ENCODE measurements at places on chromosomes 5 and 9.

DNA sequence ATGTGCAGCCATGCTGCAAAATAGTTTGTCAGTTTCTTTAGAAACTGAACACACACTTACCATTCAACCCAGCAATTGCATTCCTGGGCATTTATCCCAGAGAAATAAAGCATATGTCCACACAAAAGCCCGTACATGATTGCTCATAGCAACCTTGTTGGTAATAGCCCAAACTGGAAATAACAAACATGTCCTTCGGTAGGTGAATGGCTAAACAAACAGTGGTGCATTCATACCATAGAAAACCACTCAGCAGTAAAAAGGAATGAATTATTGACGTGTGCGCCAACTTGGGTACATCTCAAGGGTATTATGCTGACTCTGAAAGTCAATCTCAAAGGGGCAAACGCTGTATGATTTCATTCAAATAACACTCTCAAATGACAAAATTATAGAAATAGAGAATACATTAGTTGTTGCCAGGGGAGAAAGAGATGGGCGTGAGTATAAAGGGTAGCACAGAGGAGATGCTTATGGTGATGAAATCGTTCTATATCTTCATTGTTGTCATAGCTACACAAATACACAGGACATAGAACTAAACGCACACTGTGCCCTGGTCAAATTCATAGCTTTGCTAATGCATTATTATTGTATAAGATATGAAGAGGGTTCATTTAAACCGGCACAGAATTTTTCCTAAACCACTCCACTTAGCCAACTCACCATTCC lies 58.2 kb downstream of the DRD1 start:
- DNase-seq = no peak

- DNase-seq = no peak
Observed at GRCh38 chr5:140248414-140248813, 54.5 kb downstream of the PFDN1 start.

GRCh38 chr5:170747851-170748250 lies 35.7 kb upstream of the GABRP start:
- DNase-seq = peak; percentile 64

DNA sequence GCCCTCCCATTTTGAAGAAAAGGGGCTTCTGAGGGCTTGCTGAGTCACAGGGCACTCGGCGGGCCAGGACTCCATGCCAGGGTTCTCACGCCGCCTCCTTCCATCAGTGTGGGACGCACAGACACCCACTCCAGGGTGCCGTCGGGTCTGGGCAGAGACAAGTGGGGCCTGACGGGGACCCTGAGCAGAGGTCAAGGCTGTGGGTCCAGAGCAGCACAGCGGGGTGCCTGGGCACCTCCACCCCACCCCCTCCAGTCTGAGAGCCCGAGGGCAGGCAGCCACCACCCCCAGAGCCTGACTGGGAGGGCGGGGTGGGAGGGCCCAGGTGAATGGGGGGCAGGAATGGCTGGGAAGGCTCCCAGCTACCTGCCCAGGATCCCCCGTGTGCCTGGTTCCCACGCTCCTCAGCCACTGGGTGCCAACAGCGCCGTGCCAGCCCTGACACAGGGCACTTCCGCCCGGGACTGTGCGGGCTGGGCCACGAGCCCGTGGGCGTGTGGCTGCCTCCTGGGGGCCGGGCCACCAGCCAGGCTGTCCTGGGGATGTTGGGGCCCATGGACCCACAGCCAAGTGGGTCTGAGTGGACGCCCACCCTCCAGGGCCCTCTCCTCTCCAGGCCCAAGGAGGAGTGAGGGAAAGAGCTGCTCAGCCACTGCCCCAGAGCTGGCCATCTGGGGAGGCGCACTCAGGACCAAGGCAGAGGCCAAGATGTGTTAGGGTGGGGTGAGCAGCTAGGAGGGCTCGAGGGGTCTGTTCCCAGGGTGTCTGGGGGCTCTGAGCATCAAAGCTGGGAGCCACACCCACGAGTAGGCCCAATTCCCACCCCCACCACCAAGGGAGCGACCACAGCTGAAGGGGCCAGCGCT lies 10.1 kb upstream of the NRARP start:
- DNase-seq = no peak

DNA sequence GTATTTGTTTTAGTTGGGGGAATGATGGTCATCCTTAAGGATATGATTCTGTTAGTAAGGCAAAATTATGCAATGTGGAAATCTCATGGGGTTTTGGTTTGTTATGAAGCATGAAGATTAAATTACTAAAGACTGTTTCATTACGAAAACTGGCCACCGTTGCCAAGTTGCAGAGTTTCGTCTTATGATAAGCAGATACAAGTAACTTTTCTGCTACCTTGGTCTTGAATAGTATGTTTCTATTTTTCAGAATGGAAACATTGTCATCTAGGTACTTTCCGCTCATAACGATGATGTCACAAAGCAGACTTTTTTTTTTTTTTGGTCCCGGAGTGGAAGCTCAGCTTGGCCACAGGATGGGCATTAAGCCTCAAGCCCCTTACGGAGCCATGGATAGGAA lies 4.2 kb downstream of the CCNI2 start:
- DNase-seq = no peak

GRCh38 chr9:96487949-96488348 lies 38.0 kb downstream of the HABP4 start:
- no peak for DNase-seq

- DNase-seq = no peak
Observed at GRCh38 chr9:26471261-26471660, 421.3 kb downstream of the CAAP1 start.

GRCh38 chr5:67190861-67191260 lies 5.7 kb downstream of the CD180 start:
- no peak for DNase-seq

DNA sequence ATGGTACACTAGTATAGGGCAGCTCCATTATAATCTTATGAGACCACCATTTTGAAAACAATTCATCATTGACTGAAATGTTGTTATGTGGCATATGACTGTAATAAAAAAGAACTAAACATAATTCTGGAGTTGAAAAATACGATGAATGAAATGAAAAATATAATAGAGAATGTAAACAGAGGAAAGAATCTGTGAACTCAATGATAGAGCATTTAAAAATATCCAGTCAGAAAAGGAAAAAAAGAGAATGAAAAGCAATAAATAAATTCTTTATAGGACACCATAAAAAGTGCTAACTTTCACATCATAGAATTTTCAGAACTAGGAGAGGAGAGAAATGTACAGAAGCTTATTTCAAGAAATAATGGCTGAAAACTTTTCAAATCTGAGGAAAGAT lies 17.6 kb upstream of the VCAN start:
- DNase-seq = no peak

- no peak for DNase-seq
Observed at GRCh38 chr5:35236770-35237169, 6.5 kb upstream of the PRLR start.

- no peak for DNase-seq
Observed at GRCh38 chr5:64149268-64149667, 16.4 kb upstream of the RNF180 start.

DNA sequence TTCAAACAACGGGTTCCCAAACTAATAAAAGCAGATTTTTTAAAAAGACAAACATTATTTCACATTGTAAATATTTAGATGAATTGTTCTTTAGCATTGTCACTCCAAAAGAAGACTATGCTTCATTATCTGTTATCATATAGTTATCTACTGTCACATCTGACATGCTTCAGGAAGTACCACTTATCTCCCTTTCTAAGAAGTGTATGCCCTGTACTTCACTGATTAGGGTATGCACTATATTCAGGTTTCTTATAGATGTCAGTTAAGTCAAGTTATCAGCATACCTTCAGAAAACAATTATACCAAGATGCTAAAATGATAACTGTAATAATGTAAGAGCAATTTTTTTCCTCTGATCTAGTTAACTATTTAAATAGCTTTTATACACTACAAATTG lies 40.4 kb downstream of the LMBRD2 start:
- DNase-seq = no peak

DNA sequence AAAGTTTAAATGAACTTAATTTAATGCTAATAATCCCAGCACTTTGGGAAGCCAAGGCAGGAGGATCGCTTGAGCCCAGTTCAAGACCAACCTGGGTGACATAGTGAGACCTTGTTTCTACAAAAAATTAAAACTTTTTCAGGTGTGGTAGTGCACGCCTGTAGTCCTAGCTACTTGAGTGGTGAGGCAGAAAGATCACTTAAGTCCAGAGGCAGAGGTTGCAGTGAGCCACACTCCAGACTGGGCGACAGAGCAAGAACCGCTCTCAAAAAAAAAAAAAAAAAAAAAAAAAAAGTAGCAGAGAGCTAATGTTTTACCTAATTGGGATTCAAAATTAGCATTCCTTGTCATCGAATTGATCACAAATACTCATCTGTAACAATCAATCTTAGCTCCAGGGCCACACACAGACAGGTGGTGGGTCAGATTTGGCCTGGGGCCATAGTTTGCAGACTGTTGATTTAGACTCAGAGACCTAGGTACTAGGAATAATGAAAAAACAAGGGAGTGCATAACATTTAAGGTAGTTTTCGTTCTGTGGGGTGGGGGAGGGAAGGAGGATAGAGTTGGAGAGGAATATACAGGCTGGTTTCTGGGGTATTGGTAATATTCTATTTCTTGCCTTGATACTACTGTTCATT lies 21.4 kb downstream of the HSDL2 start:
- no peak for DNase-seq

- DNase-seq = no peak
Observed at GRCh38 chr5:60722416-60722815, 22.4 kb upstream of the DEPDC1B start.

DNA sequence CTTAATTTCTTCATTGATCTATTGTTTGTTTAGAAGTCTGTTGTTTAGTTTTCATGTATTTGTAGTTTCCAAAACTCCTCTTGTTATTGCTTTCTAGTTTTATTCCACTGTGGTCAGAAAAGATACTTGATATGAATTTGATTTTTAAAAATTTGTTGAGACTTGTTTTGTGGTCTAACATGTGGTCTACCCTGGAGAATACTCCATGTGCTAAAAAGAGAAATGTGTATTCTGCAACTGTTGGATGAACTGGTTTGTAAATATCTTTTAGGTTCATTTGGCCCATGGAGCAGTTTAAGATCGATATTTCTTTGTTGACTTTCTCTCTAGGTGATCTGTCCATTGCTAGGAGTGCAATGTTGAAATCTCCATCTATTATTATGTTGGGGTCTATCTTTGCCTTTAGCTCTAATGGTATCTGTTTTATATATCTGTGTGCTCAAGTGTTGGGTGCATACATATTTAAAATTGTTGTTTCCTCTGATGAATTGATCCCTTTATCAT lies 150.6 kb upstream of the ATP10B start:
- no peak for DNase-seq

DNA sequence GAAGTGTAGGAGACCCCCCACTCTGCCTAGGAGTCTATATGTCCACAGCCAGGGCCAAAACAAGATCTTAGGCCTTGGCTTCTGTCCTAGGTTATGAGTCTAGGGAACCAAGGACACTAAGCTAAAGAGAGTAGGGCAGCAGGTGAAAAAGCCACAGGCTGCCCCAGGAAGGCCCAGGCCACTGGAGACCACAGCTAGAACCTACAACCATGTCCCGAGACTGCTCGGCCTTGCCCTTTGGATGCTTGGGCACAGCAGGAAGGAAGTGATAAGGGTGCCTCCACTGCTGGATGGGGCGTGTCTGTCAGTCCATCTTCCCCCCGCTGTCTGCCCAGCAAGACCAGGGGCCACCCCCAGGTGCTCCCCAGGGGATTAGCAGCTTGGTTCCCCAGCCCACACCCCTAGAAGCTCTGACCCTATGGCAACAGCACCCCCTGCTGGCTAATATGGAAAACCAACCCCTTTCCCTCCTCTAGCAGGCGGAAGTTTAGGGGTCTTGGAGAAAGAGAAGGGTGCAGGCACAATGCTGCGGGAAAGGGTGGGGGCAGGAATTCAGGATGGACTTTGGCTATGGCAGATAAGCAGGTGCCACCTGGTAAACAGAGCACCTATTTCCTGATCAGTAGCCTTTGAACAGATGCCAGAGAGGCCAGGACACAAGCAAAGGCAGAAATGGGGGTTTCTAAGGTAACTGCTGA lies 10.5 kb upstream of the IRF1 start:
- peak; percentile 76 for DNase-seq

DNA sequence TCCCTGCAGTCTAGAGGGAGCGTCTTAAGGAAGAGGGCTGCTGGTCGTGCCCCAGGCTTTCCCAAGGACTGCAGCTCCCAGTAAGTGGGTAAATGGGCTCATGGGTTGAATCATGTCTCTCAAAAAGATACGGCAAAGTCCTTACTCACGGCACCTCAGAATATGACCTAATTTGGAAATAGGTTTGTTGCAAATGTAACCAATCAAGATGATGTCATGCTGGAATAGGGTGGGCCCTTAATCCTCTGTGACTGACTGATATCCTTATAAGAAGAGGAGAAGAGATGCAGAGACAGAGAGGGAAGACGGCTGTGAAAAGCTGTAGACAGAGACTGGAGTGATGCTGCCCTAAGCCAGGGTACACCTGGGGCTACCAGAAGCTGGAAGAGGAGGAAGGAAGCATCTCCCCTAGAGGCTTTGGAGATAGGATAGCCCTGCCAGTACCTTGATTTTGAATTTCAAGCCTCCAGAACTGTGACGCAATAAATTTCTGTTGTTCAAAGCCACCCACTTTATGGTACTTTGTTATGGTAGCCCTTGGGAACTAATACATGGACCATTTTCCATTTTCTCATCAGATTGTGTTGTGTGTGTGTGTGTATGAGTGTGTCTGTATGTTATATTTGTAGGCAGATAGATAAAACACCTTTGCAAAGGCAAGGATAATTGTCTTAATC lies 15.0 kb downstream of the GALNT10 start:
- DNase-seq = peak; percentile 55

- no peak for DNase-seq
Observed at GRCh38 chr5:67283275-67283987, 86.8 kb upstream of the CD180 start.

DNA sequence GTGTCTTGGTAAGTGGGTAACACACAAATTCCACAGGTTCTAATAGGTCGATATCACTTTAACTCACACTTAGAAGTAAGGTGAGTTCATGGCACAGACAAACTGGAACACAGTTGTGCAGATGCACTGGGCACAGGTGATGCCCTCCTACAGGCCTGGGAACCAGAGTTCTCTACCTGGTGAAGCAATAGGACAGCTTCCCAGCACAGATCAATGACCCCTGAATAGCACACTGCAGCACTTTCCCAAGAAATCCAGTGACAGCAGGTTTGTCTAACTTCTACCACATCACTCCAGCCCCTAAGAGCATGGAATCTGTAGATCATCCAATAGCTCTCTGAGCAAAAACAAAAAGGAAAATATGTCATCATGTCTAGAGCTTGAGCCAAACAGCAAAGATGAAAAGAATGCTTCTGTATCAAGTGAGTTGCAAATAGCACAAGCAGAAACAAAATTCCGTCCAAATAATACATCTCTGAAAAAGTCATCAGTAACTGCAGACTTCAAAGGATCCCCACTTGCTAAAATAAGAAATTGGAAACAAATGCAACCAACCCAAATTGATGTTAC lies 33.5 kb downstream of the MOCS2 start:
- DNase-seq = no peak

DNA sequence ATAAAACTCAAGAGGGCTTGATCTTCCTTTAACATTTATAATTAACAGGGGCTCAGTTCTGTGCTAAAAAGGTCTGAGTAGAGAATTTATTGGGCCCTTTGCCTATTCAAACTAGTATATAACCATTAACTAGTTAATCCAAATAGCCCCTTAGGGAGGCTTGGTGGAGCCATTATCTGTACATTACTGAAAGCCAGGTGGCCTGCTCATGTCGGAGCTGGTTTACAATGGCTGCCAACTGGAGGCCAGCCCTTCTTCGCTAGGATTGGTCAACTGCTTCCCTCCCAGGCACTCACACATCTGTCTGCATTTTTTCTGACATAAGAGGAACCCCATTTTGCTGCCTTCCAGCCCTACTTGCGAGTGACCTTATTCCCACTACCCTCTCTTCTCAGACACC lies 30.4 kb upstream of the NDFIP1 start:
- DNase-seq = no peak

- no peak for DNase-seq
Observed at GRCh38 chr5:130502702-130503101, 598.4 kb downstream of the CHSY3 start.
